ENCODE measurements at places on chromosomes 4 and X.
A peak's percentile ranks its signal among the peaks of the same experiment; 100 is the strongest.

DNA sequence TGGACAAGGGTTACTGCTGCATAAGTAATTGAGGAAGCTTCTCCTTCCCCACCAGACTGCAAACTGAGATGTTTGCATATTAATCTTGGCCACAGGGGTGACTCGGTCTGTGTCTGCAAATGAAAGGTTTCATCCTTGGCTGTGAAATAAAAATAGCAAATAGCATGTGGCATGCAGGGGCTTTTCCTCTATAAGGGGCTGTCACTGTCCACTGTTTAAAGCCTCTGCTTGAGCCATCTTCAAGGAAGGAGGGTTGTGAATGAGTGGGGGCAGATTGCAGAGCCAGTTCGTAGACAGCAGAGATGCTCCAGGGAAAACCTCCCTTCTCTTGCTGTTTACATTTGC lies 33.3 kb downstream of the TMSB4X start:
- no peak for DNase-seq

DNA sequence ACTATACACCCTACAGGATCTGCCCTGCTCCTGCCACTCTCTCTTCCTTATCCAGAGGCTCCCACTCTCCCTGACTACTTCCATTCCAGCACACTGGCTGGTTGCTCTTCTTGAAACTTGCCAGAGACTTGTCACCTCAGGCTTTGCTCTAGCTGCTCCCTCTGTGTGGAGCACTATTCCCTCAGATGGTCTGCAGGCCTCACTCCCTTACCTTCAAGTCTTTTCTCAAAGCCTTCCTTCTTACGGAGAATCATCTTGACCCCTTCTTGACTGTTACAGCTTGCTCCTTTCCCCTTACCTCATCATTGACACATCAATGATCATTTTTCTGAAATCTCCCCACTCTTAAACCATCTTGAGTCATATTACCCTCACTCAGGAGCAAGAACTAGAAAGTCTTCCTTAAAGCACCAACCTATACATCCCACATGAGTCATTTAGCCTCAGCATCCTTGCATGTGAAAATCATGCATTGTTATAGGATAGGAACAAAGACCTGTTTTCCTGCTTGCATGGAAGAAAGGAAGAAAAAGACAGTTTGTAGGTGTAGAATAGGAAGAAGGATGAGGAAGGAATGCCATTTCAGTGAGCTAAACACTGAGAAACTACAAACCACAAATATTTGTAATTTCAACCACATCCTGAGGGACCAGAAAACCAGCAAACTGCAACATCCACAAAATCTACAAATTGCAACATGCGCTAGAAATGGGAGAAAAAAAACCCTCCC lies 55.7 kb downstream of the ANTXR2 start:
- DNase-seq: no peak

GRCh38 chr4:168587411-168588125 lies 90.7 kb downstream of the PALLD start:
- no peak for DNase-seq

- no peak for DNase-seq
These were observed 52.6 kb downstream of the GPR50 start for GRCh38 chrX:151228935-151229334.

- no peak for DNase-seq
These were observed 822 bp downstream of the ZNF275 start for GRCh38 chrX:153334654-153335295.

DNA sequence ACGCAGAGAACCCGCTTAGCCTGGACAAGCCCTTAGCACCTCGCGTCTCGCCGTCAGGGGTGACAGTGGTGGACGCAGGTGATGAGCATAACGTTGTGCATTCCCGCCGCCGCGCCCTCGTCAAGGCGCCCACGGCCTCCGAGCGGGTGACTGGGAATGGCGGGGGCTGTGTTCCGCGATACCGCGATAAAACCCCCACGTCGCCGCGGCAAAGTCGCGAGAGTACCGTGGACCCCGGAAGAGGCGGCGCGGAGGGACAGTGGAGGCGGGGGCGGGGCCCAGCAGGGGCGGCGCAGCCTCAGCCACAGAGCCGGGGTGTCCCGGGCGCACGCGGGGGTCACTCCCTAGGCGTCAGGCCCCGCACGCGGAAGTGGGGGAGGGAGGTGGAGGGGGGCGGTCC lies 53.8 kb downstream of the ZFYVE28 start:
- peak; percentile 74 for DNase-seq

DNA sequence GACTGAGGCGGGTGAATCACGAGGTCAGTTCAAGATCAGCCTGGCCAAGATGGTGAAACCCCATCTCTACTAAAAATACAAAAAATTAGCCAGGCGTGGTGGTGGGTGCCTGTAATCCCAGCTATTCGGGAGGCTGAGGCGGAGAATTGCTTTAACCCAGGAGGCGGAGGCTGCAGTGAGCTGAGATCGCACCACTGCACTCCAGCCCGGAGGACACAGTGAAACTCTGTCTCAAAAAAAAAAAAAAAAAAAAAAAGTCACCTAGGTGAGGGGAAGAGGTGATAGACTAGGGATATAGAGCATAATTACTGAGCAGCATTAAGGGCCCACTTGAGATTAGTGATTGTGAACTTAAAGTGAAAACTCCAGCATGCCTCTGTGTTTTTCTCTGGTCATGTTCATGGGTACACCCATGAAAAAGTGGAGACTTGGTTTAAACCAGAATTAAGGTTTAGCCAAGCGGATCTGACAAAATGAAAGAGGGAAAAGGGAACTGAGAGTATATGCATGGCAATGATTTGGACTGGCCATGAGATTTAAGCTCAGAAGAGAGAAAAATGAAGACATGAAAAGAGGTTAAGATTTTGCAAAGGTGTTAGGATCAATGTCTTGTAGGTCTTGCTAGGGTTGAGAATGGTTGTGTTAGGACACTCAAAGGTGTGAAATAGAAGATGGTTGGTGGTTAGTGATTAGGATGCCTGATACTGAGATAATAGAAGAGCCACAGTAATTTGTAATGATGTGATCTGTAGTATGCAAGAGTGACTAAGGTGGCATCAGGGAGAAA lies 105.0 kb downstream of the RAB28 start:
- DNase-seq: no peak

GRCh38 chr4:41014158-41014557 lies 200.2 kb downstream of the APBB2 start:
- no peak for DNase-seq

DNA sequence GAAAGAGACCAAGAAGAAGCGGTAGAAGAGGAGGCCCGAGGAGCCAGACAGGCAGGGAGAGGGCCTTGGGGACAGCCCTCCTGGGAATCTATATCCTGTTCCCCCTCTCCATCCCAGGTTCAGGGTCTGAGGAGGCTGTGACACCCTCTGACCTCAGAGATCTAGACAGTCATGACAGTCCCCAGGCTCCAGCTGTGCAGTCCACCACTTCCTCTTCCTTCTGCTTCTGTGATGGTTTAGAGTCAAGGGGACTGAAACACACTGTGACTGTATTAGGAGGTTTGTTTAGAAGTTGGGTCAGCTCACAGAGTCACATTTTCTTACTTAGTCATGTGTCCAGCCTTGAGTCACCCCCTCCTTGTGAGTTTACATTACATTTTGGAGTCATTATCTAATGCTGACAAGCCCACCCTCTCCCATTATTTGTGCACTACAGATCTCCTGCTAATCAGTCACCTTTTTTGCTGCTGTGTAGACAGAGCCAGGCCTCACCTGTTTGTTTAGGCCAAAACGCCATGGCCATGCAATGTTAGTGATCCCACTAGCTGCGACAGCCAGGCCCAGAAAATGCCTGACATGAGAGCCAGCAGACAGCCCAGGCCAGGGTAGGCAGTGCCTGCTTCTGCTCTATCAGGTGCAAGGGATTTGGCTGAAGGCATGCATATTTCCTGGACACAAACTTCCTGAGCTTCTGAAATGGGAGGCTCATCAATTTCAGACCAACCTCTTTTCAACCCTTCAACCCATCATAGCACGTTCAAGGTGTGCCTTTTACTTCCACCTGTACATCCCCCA lies 26.0 kb downstream of the MANBA start:
- no peak for DNase-seq

- no peak for DNase-seq
These were observed 303.1 kb upstream of the GIMD1 start for GRCh38 chr4:106671716-106672115.

DNA sequence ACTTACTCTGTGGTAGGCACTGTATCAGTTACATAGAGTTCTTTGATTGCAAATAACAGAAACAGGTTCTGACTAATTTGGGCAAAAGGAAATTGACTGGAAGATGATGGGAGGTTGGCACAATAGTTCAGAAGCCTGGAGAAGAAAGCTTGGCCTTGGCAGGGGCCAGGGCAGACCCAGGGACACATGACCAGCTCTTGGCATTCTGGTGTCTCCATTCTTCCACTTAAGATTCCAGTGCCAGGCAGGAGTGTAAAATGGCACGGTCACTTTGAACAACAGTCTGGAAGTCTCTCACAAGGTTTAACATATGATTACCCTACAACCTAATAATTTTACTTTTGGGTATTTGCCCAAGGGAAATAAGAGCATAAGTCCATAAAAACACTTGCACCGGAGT lies 175.9 kb downstream of the BCOR start:
- no peak for DNase-seq

GRCh38 chrX:139324756-139325155 lies 205.8 kb upstream of the F9 start:
- DNase-seq: no peak

- no peak for DNase-seq
These were observed 54.5 kb upstream of the CHRNA9 start for GRCh38 chr4:40280586-40280985.

GRCh38 chr4:794900-795725 lies 30.8 kb downstream of the CPLX1 start:
- no peak for DNase-seq

DNA sequence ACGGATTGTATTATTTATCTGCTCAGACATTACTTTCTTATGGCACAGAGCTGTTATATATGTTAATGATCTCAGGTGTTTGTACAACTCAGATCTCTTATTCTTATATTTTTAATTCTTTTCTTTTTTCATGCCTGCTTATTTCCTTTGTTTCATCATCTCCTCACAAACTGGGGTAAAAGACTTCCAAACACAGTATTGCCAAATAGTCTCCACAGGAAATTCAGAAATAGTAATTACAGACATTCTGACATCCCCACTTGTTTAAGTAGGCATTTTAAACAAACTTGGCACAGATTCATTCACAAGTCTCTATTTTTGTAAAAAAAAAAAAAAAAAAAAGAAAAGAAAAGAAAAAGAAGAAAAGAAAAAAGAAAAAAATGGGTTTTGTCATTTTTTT lies 129.7 kb upstream of the USP38 start:
- no peak for DNase-seq

DNA sequence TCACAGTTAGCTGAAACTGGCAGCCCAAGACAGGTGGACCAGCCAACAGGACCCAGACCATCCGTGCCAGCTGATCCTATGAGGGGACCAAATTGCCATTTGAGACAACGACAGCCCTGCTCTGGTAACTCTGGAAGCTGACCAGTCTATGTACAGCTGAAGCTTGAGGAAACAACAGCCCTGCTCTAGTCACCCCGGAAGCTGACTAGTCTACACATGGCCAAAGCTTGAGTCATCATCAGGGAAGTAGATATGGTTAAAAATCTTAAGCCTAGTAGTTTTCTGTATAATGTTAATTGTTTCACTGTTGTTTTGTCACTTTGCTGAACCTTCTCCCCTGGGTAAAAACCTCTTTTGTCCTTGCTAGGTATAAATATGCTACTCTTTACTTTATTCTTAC lies 905.4 kb upstream of the NDST4 start:
- DNase-seq: no peak

DNA sequence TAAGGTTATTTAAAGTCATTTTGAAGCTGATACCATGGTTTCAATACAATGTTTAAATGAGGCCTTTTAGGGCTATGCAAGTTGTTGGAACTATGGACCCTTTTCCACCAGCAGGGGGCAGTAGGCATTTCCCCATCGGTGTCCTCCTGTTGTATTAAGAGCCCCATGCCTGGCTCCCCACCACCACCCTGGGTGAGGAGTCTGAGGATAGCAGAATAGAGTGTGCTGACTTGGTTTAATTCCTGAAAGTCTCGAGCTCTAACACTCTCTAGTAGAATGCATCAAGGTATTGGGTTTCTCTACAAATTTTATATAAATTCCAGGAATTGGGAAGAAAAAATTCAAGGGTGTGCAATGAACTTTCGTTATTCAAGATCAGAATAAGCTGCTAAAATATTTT lies 234.8 kb upstream of the JADE1 start:
- peak; percentile 55 for DNase-seq

- DNase-seq: no peak
These were observed 57.4 kb downstream of the CCSER1 start for GRCh38 chr4:90184560-90184959.

DNA sequence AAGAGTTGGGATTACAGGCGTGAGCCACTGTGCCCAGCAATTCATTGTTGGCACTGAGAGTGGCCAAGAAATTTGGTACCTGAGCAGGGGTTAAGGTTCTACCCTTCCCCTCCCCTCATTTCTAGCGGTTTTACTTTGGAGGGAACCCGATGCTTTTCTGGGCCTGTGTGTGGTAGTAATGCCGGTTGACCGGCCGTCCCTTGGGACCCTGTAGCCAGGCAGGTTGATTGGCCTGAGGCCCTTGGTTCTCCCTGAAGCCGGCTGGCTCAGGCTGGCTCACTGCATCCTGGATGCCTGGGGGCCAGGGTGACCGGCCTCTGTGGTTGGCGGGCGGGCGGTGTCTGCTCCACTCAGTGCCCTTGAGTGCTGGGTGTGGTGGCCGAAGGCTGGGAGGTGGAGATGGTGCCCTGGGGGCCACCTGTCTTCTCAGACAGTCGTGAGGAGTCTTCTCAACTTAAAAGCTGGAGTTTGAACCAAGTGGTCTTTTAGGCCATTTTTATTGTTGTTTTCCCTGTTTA lies 45.6 kb downstream of the RGS12 start:
- DNase-seq: peak; percentile 35

DNA sequence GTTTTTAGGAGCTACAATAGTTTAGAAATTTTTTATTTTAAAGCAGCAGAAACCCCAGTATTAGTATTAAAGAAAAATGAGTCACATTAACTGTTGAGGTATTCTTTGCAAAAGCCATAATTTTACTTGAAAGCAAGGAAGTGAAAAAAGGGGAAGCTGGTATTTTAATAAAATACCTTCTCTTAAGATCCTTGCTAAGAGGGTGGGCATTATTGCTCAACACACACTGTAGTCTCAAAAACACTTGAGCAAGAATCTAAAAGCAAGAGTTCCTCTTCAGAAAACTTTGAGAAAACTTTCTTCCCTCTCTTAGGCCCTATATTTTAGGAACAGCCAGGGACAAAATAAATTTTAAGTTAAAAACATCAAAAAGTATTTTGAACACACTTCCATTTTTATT lies 259.4 kb upstream of the DIAPH2 start:
- no peak for DNase-seq

GRCh38 chr4:93731456-93731855 lies 97.1 kb upstream of the ATOH1 start:
- no peak for DNase-seq

GRCh38 chr4:6076391-6076790 lies 58.2 kb upstream of the C4orf50 start:
- DNase-seq: no peak

All from Right ventricle myocardium superior (tissue), 1 donor.